Stimulated activated CD8-positive, alpha-beta memory T cell treated with anti-CD3 and anti-CD28 coated beads, Interleukin-15, amount 100 ng/mL, for 24 hours (primary cell): ENCODE measurements at places on chromosomes 3 and 15.

GRCh38 chr3:190519886-190520285, 6.0 kb downstream of the IL1RAP start:
- DNase-seq = no peak

DNA sequence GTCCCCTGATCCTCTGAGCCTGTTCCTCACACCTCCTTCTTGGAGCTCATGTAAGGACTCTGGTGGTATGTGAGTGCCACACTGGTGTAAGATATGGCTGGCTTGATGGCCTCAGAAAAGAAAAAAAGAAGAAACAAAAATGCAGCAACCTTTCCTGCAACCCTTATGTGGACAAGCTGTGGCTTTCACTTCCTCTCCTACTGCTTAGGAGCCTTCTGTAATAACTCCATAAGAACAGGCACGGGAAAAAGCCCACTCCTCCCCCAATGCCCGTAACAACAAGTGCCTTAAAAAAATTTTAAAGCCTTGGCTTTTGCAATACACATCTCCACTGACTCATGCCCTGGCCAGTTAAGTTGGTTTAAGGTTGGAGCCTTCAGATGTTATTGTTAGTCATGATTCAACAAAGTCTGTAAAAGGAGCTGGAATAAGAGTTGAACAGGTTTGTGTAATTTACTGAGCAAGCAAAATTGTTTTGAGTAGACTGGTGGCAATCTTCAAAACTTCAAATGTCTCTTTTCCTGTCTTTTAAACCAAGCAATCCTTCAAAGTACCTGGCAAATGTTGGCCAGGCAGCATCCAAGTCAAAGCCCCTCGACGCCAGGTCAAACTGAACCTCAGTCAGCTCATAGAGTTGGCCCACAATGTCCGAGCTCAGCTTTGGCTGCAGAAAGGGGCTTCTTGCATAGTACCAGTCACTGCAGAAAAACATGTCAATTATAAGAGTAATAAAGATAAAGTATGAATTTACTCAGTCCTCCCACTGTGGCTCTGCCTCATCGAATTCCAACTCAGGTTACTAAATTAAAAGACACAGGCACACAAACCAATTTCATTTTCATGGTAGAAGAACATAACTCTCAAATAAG, 22.9 kb downstream of the FYCO1 start:
- DNase-seq = no peak

GRCh38 chr3:160801386-160802118, 45.5 kb downstream of the PPM1L start:
- DNase-seq = no peak

GRCh38 chr3:155859859-155860258, 5.6 kb upstream of the SLC33A1 start:
- DNase-seq = no peak
